ENCODE measurements at places on chromosomes 5 and 9. TPM values are rescaled to one million over a fixed set of nuclear protein-coding genes. Genes with fewer than 3 reads are reported as not detected.

PAEP gene
- total RNA-seq, result 0.25 TPM

SRP19 gene
- 85.3 TPM for total RNA-seq

PCDHB7 gene
- 0.03 TPM for total RNA-seq

TUSC1 gene
- 7.0 TPM for total RNA-seq

ANKRD31 gene
- 0.06 TPM for total RNA-seq

FLT4 gene
- total RNA-seq, result 3.6 TPM

PCBD2 gene
- total RNA-seq, result 10.8 TPM

ITGA1 gene
- 2.0 TPM for total RNA-seq

GLRA1 gene
- total RNA-seq, result not detected

ARL10 gene
- total RNA-seq, result 0.37 TPM

STPG3 gene
- not detected for total RNA-seq

AQP7 gene
- total RNA-seq, result 0.25 TPM

ENTPD2 gene
- total RNA-seq, result 4.7 TPM

P4HA2 gene
- total RNA-seq, result 46.7 TPM

IL33 gene
- total RNA-seq, result 0.61 TPM

HSD17B3 gene
- total RNA-seq, result not detected

CER1 gene
- not detected for total RNA-seq

TCF7 gene
- total RNA-seq, result 10.2 TPM

BBLN gene
- total RNA-seq, result 39.5 TPM

CDH12 gene
- total RNA-seq, result not detected

UNC5A gene
- total RNA-seq, result 0.90 TPM

CARD9 gene
- 1.1 TPM for total RNA-seq

FOXD1 gene
- total RNA-seq, result 19.4 TPM

CDH9 gene
- total RNA-seq, result not detected

PCDHB13 gene
- total RNA-seq, result 0.06 TPM

PLPP7 gene
- not detected for total RNA-seq

HTR1A gene
- not detected for total RNA-seq

HCN1 gene
- not detected for total RNA-seq

NREP gene
- total RNA-seq, result 3.6 TPM

ANGPTL2 gene
- total RNA-seq, result not detected

MLANA gene
- total RNA-seq, result not detected

TAF11L10 gene
- not detected for total RNA-seq

POLR1E gene
- total RNA-seq, result 33.8 TPM

AGXT2 gene
- not detected for total RNA-seq

DBH gene
- total RNA-seq, result not detected

ZFR gene
- 53.6 TPM for total RNA-seq

SH3RF2 gene
- 2.4 TPM for total RNA-seq

GRM6 gene
- not detected for total RNA-seq

PPP2R2B gene
- total RNA-seq, result not detected

ADRA1B gene
- total RNA-seq, result 23.0 TPM

ANKRD34B gene
- 0.03 TPM for total RNA-seq

SLC46A2 gene
- not detected for total RNA-seq

CRB2 gene
- total RNA-seq, result 0.13 TPM

SV2C gene
- total RNA-seq, result not detected

TLX3 gene
- total RNA-seq, result not detected

PURA gene
- 6.1 TPM for total RNA-seq

C1QTNF3 gene
- 0.18 TPM for total RNA-seq

SNCAIP gene
- total RNA-seq, result 0.05 TPM

SLC1A1 gene
- total RNA-seq, result 1.2 TPM

PGM5 gene
- not detected for total RNA-seq

CKMT2 gene
- total RNA-seq, result not detected

FBXO10 gene
- total RNA-seq, result 7.3 TPM

Data from A549 treated with AZD2906 at 1 μM for 4 hours (cell line).